ENCODE measurements at places on chromosomes 5 and 9.
A peak's percentile ranks its signal among the peaks of the same experiment; 100 is the strongest.

DNA sequence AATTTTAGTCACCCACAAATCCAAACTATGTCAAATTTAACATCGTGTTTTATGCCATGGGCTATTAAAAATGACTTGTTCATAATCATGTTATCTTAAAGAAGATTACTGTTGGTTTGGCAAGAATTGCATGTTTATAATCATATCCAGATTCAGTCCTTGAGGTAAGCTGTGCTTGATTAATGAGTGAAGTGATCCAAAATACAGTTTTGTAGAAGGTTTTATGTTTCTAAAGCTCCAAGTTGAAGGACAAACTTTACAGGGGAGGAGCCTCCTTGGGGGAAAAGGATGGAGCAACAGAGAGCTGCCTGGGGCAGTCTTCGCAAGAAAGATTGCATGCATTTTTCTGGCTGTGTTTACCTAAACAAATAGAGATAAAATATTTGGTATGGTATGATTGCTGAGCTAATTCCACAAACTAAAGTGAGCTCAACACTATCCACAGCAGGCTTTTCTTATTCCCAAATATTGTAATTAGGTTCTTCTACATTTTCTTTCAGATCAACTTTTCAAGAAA is 189.5 kb upstream of the TYRP1 start:
- DNase-seq, result no peak

- no peak for DNase-seq
These were observed 98.7 kb downstream of the RAPGEF6 start for GRCh38 chr5:131536211-131536826.

DNA sequence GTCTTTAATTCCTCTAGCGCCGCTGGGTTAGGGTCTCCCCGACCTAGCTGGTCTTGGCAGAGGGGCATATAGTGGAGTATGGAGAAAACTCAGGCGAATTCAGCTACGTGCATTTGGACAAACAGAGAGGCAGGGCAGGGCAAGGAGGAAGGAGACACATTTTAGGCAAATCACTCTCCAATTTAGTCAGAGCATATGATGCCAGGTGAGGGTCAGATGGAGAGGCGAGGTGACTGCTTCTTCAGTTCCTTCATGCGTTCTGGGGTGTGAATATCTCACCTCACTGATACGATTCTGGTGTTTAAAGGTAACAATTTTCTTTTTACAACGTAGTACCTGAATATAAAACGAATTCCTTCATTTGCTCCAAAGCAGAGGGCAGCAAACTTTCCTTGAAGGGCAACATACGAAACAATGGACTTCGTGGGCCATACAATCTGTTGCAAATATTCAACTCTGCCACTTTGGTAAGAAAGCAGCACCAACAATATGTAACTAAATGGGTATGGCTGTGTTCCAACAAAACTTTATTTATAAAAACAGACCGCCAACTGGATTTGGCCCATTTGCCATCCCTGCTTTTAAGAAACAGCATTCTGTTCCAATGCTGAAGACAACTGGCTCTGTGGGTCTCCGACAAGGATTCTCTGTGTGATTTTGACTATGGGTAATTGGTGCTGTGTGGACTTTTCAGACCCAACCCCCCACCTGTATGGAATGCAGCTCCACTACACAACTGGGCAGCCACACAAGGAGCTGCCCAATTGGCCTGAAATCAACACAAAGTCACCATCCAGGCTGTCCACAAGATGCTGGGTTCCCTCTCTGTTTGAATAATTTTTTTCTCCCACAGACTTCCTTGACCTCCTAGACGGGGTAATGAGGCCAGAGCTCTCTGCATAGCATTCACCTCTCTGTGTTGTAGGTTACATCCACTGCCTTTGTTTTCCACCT is 53.8 kb downstream of the RAPGEF1 start:
- no peak for DNase-seq

- no peak for DNase-seq
These were observed 1.1 kb downstream of the CD14 start for GRCh38 chr5:140631831-140632365.

GRCh38 chr9:126516936-126517832 is 96.5 kb upstream of the LMX1B start:
- no peak for DNase-seq

DNA sequence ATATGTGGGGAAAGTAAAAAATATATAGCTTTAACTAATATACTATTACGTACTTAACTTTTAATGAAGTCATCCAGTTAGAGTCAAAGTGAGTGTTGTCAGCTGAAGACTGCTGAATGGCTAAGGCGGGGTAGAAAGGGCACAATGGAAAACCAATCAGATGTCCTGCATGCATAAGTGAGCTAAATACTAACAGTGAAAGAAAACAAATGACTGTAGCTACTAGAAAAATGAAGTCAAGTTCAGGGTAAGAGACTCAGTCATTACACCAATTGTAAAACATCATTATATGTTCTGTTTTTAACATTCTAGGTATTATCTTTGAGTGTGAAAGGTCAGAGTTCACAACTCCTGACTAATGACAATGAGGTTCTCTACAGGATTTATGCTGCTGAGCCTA is 295.2 kb downstream of the ADGRV1 start:
- no peak for DNase-seq

GRCh38 chr5:115435778-115436712 is 108.5 kb downstream of the FEM1C start:
- no peak for DNase-seq

DNA sequence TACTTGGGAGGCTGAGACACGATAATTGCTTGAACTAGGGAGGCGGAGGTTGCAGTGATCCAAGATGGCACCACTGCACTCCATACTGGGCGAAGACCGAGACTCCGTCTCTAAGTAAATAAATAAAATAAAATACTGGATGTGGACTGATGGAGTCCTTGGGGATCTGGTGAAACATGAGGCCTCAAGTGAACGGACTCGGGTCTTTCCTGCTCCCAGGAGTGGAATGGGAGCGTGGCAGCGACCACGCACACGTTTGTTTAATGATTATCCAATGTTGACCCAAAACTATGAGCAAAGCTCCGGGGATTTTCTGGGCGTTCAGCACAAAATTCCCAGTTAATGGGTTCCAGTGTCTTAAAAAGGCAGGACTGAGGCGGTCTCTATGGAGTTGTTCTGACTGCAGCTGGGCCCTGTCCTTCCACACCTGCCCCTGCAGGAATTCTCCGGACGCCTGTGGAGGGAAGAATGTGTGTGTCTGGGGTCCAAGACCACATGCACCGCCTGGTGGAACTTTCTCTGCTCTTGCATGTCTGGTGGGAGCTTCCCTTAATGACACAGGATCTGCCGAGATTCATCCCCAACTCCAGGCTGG is 26.6 kb downstream of the NEK6 start:
- no peak for DNase-seq

DNA sequence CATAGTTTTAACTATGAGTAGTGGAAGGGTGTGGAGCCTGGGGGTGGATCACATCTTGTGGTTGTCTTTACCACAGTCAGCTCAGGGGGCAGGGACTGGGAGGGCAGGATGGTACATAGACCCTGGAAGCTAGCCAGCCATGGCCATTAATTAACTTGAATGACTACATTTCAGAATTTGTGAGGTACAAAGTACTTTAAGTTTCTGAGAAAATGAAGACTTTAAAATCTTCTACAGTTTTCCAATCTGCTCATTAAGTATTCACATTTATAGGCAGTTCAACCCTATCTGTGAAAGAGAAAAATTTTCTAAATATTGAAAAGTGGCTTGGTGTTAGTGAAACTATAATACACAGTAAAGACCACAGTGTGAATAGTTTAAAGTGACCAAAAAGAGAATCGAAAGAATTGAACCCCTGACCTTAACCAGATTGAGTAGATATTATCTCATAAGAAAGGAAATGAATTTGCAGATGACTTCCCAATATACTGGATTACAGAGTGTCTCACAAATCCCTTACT is 234.2 kb upstream of the MEF2C start:
- DNase-seq, result no peak

DNA sequence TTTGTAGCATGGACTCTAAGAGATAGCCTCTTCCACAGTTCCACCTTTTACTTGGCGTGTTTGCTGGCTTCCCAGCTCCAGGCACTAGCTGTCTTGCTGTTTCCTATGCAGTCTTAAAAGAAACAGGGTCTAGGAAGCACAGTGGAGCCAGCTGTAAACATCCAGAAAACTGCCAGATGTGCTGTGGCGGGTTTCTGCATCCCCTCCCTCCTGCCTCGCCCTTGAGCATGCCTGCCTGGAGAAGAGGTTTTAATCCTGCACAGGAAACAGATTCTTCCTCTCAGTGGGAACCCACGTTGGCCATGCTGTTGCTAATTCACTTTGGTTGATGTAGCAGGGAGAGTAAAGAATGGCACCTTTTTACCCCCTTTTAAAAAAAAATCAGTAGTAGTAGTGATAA is 121.3 kb downstream of the RPS23 start:
- no peak for DNase-seq

DNA sequence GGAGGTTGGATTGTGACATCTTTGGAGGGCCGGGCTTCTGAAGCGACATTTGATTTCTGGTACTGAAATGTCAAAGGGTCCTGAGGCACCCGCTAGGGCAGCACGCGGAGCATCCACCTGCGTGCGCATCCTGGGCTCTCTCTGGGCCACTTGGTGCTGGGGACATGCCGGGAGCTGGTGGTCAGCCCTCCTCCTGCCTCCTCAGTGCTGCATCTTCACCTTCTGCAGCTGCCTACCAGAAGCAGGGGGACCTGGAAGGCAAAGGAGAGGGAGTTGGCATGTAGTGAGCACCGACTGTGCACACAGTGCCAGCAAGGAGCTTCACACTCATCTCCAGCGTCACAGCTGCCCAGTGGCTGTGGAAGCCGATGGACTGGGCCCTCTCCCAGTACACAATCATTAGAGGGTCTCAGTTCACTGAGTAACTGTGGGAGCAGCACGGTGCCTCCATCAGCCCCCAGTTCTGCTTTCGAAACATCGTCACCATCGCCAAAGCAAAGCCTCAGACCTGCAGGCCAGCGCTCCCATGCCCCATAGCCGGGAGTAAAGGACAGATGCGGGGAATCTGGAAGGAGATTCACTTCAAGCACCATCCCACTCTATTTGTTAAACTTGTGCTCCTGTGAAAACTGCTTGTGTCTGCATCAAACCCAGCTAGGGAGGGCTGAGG is 138.4 kb downstream of the KCNIP1 start:
- DNase-seq, result no peak

DNA sequence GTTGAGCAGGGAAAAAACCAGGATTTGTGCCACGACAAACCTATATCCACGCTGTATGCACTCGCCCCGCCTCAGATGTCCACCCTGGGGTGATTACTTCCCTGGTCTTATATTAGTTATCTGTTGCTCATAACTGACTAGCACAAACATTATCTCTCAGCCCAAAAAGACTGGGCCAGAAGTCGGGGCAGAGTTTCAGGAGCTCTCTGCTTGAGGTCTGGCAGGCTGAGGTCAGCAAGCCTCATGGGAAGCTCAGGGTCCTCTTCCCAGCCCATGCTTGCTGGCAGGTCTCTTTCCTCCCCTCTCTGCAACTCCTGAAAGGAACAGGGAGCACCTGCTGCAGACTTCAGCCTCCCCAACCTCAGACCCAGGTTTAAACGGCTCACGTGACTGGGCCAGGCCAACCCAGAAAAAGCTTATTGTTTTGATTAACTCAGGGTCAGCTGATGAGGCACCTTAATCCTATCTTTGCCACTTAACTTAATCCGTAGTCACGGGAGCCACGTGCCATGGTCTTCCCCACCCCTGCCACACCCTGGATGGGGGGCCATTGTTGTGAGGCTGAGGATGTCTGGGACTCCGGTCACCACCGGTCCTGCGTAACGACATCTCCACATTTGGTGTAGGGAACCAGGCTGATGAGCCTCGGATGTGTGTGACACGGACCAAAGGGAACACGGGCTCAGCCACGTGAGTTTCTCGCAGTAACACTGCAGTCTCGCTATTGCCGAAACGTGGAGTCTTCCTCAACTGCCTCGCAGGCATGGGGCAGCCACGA is 123.7 kb upstream of the IRX4 start:
- DNase-seq, result no peak

- no peak for DNase-seq
These were observed 121.3 kb downstream of the LIFR start for GRCh38 chr5:38434966-38435705.

DNA sequence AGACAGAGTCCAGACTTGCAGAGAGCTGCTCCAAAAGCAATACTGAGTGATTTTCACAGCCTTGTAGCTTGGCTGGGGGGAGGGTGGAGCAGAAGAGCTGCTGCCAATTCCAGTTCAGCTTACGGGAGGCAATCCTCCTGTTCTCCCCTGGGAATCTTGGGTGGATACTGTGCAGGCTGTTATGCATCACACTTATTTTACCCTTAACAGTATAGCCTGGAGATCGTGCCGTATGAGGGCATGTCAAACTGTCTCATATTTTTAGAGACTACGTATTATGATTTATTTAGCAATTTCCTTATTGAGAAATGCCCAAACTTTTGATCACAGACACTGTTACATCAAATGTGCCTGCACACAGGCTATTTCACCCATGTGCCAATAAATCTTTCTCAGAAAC is 85.2 kb downstream of the BASP1 start:
- DNase-seq, result no peak

- no peak for DNase-seq
These were observed 94.9 kb upstream of the MINAR2 start for GRCh38 chr5:129653057-129653375.

GRCh38 chr5:57727591-57727990 is 245.0 kb upstream of the ACTBL2 start:
- DNase-seq, result no peak

GRCh38 chr5:134524826-134525682 is at the start of gene JADE2:
Gene JADE2 (plus strand): TSS chr5:134525670. CDS start chr5:134535858, 10,188 bp downstream.
- DNase-seq, result peak; percentile 59

- DNase-seq, result no peak
These were observed 44.5 kb downstream of the SEMA4D start for GRCh38 chr9:89453452-89453851.

GRCh38 chr5:154729613-154730012 is 25.6 kb upstream of the LARP1 start:
- no peak for DNase-seq

GRCh38 chr9:3750321-3750720 is 224.5 kb upstream of the RFX3 start:
- DNase-seq, result no peak

- no peak for DNase-seq
These were observed 171.0 kb downstream of the INSYN2B start for GRCh38 chr5:169809281-169809680.

GRCh38 chr5:2888520-2889060 is 137.1 kb upstream of the IRX2 start:
- DNase-seq, result no peak

DNA sequence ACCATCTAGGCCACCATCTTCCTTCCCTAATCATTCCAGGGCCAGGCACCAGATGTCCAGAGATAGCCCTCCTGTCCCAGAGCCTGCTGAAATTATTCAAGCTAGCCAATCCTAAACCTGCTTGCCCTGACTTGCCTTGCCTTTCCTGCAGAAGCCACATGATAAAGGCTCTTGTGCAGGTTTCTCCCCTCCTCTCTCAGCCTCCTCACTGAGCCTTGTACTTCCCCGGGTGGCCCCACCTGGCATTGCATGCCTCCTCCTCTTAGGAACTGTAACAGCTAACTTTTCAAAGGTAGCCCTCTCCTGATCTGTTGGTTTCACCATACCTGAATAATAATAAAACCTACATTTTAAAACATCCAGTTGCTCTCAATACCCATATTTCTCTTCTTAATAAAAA is 42.6 kb downstream of the DIRAS2 start:
- no peak for DNase-seq

Data from stimulated activated CD4-positive, alpha-beta T cell treated with anti-CD3 and anti-CD28 coated beads, Interleukin-1b, Interleukin-23, amount 100 ng/mL, for 1 hour (primary cell).